Hippocampal formation (tissue), 2 donors: ENCODE measurements at places on chromosomes 5 and 9.

GRCh38 chr5:83453937-83454336 lies 17.6 kb upstream of the VCAN start:
- DNase-seq, result no peak

DNA sequence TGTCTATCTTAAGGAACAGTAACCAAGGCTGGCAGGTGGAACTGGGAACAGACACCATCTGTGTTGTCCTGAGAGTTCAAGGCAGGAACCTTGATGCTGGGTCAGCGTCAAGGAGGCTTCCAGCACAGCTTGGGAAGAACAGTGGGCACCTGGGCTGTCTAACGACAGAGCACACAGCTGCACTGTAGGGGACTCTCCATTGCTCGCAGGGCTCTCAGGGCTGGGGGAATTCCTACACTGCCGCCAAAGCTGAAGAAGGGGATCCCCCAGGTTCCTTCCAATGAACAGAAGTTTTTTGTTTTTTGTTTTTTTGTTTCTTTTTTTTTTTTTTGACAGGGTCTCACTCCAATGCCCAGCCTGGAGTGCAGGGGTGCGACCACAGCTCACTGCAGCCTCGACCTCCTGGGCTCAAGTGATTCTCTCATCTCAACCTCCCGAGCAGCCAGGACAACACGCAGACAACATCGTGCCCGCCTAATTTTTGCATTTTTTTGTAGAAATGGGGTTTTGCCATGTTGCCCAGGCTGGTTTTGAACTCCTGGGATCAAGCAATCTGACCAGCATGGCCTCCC lies 81.9 kb downstream of the PTPN3 start:
- DNase-seq, result no peak

- peak; percentile 3 for DNase-seq
Measured at GRCh38 chr9:135662758-135663450, at the start of gene LCN9. Gene LCN9 (plus strand): TSS chr9:135663309. CDS start chr9:135663322, 13 bp downstream.

DNA sequence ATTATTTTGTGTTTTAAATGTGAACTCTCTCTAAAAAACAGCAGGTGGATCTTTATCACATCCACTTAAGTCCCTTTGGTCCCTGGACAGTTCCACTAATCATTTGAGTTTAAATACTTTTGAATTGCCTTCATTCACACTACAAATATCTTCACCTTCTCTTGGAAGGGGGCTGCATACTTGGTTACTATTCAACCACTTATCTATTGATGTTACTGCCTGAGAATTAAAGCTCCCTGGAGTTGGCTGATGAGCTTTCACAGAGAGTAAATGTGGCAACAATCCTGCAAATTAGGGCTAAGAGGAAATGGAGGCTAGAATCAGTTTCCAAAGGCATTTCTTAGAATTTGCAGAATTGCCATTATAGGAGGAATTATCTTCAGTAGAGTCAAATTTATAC lies 180.4 kb downstream of the ST8SIA4 start:
- DNase-seq, result no peak

DNA sequence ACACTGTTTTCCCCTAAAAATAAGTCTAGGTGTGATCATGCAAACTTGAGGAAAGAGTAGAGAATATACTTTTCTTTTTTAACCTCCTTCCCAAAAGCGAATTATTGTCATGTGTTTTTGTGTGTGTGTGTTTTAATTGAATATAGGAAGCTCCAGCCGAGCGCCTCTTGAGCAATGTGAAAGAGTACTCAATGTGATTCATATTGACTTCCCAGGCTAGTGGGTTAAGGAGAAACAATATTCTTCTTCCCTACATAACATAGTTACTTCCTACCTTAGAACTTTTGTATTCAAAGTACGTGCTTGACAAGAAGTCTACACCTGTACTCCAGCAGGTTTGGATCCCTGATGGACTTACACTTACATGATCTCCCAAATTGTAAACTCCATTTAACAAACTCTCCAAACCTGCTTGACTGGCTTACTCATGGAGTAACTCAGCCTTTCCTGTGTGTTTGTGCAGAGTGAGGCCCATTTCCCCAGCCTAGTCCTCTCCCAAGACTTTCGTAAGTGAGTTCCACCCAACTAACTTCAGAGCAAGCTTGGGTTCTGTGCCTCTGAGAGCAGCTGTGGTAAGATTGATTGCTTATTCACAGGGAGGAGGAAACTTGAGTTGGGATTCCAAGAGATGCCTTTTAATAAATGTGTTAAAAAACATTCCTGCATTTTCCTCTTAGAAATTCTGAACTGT lies 9.3 kb downstream of the SLC28A3 start:
- no peak for DNase-seq

- DNase-seq, result no peak
Measured at GRCh38 chr5:32869216-32869615, 158.1 kb downstream of the NPR3 start.

DNA sequence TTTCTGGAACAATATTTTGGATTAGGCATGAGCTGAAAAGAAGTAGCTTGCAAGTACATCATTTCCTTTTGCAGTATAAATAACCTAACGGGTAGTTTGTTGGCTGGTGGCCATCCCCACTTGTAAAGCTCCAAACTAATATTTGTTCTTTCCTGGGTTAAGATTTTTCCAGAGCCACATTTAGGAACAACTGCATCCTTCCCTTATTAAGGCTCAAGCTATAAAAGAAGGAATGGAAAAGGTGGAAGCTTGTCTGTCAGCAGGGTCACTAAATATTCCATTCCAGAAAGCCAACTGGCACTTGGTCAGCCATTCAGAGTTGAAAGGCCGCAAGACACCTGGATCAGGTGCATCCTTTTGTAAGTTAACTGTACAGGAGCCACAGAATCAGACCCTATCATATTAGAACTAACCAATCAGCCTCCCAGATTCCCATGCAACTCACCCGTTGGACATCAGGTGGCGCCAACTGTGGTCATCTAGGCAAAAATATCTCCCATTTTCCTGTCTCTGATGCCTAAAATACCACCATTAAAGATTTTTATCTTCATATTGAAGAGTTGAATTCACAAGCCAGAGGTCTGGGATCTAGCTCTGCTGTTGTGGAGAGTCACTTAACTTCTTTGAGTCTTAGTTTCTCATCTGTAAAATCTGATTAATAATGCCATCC lies 82.9 kb downstream of the PTCD2 start:
- no peak for DNase-seq

- DNase-seq, result peak; percentile 17
Measured at GRCh38 chr5:95818181-95819147, 4.1 kb downstream of the GLRX start.

- DNase-seq, result no peak
Measured at GRCh38 chr9:136023410-136024225, 62.4 kb upstream of the UBAC1 start.

GRCh38 chr5:120098902-120099535 lies 365.1 kb upstream of the PRR16 start:
- DNase-seq, result no peak

GRCh38 chr5:133854554-133854953 lies 113.9 kb downstream of the C5orf15 start:
- DNase-seq, result no peak

DNA sequence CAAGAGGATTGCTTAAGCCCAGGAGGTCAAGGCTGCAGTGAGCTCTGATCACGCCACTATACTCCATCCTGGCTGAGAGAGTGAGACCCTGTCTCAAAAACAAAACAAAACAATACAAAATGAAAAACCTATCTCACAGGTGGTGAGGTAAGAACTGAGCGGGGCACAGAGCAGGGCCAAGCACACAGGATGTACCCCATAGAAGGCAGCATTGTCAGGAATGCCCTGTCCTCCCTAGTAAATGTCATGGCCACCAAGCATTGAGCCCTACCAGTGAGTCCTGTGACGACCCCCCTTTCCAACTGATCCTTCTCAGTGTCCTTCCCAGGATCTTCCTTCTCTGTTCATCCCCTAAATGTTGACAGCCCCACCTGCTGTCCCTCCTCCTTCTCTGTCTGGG lies 44.6 kb upstream of the ALDH1B1 start:
- DNase-seq, result no peak

DNA sequence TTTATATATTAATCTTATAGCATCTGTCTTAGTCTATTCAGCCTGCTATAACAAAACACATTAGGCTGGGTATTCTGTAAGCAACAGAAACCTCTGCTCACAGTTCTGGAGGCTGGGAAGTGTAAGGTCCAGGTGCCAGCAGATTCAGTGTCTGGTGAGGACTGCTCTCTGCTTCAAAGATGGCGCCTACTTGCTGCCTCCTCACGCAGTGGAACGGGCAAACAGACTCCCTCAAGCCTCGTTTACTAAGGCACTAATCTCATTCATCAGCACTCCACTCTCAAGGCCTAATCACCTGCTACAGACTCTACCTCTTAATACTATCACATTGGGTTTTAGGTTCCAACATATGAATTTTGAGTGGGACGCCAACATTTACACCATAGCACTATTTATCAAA lies 5.2 kb upstream of the TBC1D2 start:
- DNase-seq, result no peak

DNA sequence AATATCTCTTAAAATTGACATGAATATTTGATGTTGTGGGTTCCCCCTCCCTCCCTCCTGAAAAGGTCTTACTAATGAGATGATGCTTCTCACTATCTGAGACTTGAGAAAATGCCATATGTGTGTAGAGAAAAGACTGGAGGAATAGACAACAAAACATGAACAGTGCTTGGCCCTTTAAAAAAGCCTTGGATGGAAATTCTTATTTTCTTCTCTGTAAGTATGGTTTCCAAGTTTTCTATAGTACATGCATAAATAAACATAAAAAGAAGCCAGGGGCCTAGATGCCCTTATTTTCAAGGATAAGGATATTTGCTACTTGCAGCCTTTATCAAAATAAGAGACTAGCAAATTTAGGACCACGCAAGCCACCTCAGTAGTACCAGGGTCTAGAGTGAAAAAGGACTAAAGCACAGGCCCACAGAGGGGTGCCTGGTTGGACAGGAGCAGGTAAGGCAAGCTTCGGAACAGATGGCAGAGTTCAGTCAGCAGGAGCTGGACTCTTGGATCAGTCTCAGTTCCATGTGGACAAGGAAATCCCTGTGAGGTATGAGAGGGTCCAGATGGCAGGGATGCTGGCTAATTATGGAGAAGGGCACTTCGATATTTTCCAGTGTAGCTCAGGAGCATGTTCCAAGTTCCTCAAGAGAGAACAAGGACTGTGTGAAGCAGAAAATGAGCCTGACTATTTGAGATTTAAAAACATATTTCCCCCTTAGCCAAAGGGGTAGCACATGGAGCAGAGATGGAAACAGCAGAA lies 4.6 kb upstream of the ANP32B start:
- no peak for DNase-seq

DNA sequence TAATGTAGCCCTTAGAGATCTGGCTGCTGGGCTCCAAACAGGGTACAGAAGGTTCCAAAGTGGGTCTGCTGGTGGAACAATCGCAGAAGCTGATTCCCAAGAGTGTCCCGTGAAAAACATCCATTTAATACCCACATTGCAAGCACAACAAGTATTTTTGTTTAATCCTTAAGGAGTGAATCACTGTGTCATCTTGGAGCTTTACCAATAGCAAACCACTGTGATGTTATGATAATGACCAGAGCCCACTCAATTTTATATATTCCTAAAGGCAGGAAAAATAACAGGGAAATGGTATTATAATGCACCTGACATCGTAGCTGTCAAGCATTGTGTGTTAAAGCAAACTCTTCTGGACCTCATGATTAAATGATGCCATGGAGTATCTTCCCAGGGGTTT lies 291.9 kb downstream of the FBXL7 start:
- DNase-seq, result no peak

DNA sequence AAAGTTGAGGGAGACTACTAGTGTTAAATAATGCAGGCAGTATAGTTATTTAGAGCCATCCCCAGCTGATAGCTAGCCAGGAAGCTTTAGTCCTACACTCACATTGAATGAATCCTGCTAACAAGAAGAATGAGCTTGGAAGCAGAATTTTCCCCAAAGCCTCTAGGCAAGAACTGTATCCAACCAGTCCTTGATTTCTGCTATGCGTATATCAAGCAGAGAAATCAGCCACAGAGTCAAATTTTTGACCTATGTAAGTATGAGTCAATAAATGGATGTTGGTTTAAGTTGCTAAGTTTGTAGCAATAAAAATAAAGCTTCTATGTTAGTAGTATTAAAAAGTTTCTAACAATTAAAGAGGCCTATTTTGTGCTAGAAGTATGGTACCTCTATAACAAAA lies 672.1 kb upstream of the CHD1 start:
- no peak for DNase-seq

- no peak for DNase-seq
Measured at GRCh38 chr9:77469515-77470231, 178.4 kb downstream of the GNA14 start.

- DNase-seq, result peak; percentile 72
Measured at GRCh38 chr5:1633605-1634336, 110.0 kb upstream of the LPCAT1 start.

DNA sequence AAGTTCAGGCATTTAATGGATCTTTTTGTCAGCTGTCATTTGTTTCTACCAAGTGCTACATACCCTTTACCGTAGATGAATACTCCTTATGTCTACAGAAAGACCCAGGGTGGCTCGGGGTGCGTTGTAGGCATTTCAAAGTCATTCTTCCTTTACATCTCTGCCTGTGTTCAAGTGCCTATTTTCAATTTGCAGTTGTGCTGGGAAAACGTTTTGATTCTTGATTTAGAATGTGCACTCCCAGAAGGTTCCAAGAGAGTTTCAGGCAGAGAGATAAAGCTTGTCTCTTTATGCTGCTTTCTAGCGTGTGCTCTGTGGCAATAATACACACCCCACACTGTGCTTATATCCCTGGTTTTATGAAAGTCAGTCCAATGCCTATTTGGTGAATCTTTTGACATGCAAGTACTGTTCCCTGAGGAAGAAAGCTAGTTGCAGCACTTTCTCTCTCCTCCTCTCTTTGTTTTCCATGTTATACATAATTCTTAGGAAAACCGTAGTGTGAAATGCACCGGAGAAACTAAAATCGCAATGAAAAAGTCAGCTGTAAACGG lies 828.1 kb upstream of the ZNF608 start:
- peak; percentile 33 for DNase-seq

- DNase-seq, result no peak
Measured at GRCh38 chr9:20728493-20729220, 44.6 kb downstream of the FOCAD start.

DNA sequence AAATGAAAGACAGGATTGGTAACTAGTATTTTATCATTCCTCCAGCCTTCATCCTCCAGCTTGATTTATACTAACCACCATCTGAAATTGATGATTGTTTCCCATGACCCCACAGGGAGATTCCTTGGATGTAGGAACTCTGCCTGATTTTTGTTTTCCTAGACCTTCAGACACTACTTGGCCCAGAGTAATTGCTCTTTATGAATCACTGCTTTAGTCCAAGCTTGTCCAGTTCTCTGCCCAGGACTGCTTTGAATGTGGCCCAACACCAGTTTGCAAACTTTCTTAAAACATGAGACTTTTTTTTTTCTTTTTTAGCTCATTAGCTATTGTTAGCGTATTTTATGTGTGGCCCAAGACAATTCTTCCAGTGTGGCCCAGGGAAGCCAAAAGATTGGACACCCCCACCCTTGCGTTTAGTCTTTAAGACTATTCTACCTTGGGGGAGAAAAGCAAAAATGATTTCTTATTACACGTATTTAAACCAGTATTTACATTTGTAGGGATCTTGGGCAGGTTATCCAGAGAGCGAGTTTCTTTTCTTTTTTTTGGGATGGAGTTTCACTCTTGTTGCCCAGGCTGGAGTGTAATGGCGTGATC lies 18.4 kb downstream of the BASP1 start:
- no peak for DNase-seq

- DNase-seq, result no peak
Measured at GRCh38 chr5:149749481-149750365, 19.6 kb downstream of the PPARGC1B start.
